ENCODE measurements at places on chromosomes 12 and 14.

GRCh38 chr14:24982472-24983155 lies 67.3 kb downstream of the STXBP6 start:
- DNase-seq, result no peak

- DNase-seq, result no peak
Measured at GRCh38 chr14:51436630-51437029, 196.6 kb downstream of the TMX1 start.

DNA sequence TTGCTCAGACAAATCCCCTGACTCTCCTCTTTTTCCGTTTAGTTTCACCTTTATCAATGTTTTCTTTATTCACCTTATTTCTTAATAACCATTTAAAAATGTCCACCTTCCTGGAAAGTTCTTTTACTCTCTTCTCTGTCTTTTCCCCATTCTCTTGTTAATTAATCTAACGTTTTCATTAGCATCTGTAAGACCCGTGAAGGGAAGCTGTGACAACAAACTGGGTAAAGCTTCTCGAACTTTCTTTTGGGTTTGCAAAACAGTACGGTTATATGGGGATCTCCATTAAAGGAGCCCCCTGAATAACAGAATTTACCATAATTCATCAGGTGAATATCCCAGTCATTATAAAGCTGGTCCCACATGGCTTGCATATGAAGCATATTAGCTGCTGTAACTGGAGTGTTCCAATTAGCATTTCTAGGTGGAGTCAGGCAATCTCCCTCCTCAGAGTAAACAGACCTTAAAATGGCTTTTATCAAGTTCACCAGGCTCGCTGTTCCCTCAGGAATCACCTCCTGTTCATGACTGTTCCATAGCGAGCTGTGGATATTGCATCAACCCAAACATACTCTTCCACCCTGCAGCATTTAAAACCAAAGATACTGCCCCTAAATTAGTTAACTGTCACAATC lies 42.4 kb downstream of the TMEM30B start:
- DNase-seq, result no peak

GRCh38 chr14:71478542-71478941 lies 453.7 kb upstream of the RGS6 start:
- DNase-seq, result no peak

DNA sequence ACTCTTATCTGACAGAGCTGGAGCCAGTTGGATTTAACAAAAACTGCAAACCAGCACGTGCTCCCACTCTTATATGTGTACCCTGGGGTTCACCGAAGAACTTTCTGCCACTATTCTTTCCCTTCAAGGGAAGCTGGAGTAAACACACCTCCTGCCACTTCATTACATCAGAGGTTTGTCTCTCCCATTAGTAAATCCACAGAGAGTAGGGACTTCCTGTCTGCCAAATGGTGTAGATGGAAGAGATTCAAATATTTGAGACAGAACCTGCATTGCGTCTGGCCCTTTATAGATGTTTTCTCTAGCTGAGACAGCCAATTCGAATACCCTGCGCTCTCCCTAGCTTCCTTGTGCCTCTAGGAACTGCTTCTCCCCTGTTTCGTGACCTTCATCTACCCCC lies 29.1 kb upstream of the AEBP2 start:
- no peak for DNase-seq

All from amygdala (tissue), 56 donors.